Fibroblast of skin of back (primary cell): ENCODE measurements at places on chromosomes 5 and 9.
A peak's percentile ranks its signal among the peaks of the same experiment; 100 is the strongest.

DNA sequence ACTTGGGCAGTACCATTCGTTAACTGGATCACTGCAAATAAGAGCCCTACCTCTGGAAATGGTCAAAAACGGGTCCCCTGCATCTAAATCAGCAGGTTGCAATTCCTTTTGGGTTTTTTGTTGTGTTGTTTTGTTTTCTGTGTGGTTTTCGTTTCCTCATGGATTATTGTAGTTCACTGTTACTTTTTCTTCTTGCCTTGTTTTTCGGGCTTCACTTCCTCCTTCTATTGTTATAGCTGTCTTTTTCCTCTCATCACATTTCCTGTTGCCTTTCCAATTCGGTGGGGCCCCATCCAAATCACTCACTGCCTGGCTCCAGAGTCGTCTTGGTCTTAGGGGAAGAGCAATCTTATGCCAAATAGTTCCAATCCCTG lies 8.7 kb upstream of the SSBP2 start:
- DNase-seq: no peak

GRCh38 chr9:136720898-136721338 lies 8.5 kb downstream of the DIPK1B start:
- DNase-seq: no peak

DNA sequence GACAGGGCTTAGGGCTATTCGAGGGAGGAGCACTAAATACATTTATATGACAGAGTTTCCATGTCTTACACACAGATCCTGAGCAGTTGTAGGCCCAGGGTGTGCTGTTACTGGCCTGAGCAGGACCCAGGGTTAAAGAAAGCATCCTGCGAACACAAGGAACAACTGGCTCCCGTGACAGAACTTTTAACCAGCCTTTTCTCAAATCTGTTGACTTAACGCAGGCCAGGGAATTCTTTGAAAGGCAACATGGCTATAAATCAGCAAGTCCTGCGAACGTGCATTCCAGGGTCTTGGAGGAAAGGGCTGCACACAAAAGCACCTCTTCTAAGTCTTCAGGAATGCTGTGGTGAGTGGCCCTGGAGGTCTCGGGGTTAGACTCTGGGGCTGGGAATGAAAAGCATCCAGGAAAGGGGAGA lies 45.2 kb upstream of the ANKRD55 start:
- DNase-seq: peak; percentile 98

GRCh38 chr9:5448461-5449435 lies 1.6 kb upstream of the CD274 start:
- DNase-seq: no peak

GRCh38 chr5:148791696-148792095 lies 34.7 kb upstream of the ADRB2 start:
- no peak for DNase-seq

DNA sequence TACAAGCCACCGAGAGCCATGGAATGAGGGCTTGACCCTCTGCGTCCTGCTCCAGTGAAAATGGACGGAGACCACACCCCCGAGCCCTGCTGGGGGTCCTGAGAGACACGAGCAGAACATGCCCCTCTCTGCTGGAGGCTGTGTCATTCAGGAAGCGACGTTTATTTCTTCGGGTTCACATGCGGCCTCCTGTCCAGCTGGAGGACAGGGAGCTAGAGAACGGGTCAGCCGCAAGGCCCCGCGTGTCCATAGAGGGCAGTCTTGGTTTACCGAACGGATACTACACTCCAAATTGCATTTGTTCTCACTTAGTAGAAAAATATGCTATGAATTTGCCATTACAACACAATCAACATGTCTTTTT lies 36.1 kb downstream of the MRPL36 start:
- peak; percentile 61 for DNase-seq
